ENCODE measurements at places on chromosomes 11 and 22.

DNA sequence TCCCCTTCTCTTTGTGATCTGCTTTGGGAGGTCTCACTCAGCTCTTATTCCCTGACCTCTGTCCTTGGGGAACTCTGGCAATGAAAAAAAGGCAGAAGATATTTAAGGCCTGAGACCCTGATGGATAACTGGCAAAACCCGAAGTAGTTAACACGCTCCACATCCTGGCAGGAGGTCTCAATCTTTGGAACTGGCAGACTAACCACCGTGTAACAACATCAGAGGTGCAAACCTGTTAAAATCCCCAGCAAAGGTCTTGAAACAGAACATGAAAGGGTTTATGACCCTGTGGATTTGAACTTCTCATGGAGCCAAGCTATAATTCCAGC is 160.3 kb downstream of the DBX1 start:
- DNase-seq, result no peak

- no peak for DNase-seq
Observed at GRCh38 chr22:36350751-36351594, 36.8 kb downstream of the MYH9 start.

DNA sequence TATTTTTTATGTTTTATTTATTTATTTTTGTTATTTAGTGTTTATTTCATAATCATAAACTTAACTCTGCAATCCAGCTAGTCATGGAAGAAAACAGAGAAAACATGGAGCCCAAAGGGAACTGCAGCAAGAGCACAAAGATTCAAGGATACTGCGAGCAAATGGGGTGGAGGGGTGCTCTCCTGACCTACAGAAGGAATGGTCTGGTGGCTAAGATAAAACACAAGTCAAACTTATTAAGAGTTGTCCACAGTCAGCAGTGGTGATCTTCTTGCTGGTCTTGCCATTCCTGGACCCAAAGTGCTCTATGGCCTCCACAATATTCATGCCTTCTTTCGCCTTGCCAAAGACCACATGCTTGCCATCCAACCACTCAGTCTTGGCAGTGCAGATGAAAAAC is 36.7 kb downstream of the STIM1 start:
- DNase-seq, result no peak

GRCh38 chr11:120185706-120186455 is 25.0 kb upstream of the OAF start:
- no peak for DNase-seq

GRCh38 chr11:33615751-33616150 is 84.9 kb downstream of the C11orf91 start:
- no peak for DNase-seq

- DNase-seq, result no peak
Observed at GRCh38 chr22:38461414-38462081, 6.3 kb upstream of the KDELR3 start.

DNA sequence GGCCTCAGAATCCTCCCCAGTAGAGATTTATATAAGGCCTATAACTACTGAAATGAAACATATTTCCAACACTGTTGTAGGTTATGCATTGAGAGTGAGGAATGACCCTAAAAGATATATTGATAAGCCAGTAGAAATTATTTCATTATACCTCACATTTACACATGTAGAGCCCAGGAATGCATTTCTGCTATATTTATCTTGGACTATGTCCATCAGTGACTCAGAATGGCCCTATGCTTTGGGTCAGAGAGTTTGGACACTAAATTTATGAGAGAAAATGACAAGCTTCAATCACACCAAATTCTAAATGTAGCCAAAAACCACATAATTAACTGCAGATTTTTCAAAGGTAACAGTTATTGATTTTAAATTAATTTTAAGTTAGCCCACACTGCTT is 761.9 kb downstream of the DLG2 start:
- no peak for DNase-seq

GRCh38 chr11:131204765-131205380 is 165.5 kb upstream of the NTM start:
- DNase-seq, result no peak

- peak; percentile 44 for DNase-seq
Observed at GRCh38 chr11:26229257-26229656, 102.7 kb upstream of the ANO3 start.

- no peak for DNase-seq
Observed at GRCh38 chr22:44353041-44353440, 40.3 kb upstream of the SHISAL1 start.

- no peak for DNase-seq
Observed at GRCh38 chr22:18066181-18066859, 11.5 kb upstream of the PEX26 start.

GRCh38 chr22:33726294-33726734 is 194.0 kb downstream of the LARGE1 start:
- peak; percentile 19 for DNase-seq

DNA sequence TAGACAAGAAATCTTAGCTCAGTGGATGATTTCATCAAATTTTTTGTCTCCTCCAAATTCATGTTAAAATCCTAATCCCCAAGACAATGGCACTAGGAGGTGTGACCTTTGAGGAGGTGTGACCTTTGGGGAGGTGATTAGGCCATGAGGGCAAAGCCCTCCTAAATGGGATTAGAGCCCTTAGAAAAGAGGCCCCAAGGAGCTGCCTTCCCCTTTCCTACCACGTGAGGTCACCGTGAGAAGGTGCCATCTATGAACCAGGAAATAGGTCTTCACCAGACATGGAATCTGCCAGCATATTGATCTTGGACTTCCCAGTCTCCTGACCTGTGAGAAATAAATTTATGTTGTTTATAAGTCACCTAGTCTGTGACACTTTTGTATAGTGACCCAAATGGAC is 138.7 kb downstream of the TRIM29 start:
- DNase-seq, result no peak
